ENCODE measurements at places on chromosomes 13 and 19.

DNA sequence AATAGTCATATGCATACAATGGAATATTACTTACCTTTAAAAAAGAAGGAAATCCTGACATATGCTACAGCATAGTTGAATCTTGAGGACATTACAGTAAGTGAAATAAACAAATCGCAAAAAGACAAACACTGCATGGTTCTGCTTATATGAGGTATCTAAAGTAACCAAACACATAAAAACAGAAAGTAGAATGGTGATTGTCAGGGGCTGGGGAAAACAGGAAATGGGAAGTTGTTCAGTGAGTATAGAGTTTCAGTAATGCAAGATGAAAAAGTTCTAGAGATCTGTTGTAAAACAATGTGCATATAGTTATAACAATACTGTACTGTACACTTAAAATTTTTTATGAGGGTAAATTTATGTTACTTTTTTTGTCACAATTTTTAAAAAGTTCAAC is 219.4 kb downstream of the KLF5 start:
- DNase-seq, result no peak

DNA sequence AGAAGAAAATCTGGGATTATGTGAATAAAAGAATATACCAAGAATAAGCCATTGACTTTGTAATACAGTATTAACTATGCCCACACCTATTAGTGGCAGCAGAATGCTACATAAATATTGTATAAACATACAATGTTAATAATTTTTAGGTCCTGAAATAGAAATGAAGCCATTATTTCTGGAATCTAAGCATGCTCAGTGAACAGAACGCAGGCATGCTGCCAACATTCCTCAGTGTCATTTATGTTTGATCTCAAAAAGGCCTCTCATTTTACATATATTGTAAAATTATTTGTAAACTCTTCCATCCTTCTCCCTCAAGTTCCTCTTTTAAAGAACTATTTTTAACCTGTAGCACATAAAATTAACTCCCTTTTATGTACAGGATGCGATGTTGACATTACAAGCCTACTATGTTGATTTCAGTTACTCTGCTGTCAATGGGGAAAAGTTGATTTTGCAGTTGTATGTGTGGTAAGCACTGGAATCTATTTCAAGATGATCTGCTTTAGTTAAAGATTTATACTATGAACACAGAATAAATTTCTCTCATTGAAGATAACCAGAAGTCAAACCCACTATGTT is 118.8 kb downstream of the VWA8 start:
- DNase-seq, result no peak

- DNase-seq, result no peak
Observed at GRCh38 chr19:51108805-51109146, 567 bp upstream of the CTU1 start.

- no peak for DNase-seq
Observed at GRCh38 chr19:15463861-15464371, 428 bp downstream of the RASAL3 start.

Data from cerebellar cortex (tissue), 1 donor.